ENCODE measurements at places on chromosomes 7 and 10. TPM values are rescaled to one million over a fixed set of nuclear protein-coding genes. Genes with fewer than 3 reads are reported as not detected.

- H3K36me3 ChIP-seq: peaks cover 21% of the 10 kb centered on the region
- DNase-seq: no peak
- H3K4me3 ChIP-seq: no peak overlapping the region
- no peaks in the 10 kb centered on the region for H3K4me1 ChIP-seq
- H3K27ac ChIP-seq: no peak overlapping the region
- H3K27me3 ChIP-seq: no peaks in the 10 kb centered on the region
These were observed 26.4 kb downstream of the RAB18 start for GRCh38 chr10:27530477-27530876.

Gene ATG9B
- total RNA-seq: 4.4 TPM

Gene MICALL2
- total RNA-seq: 2.8 TPM

Gene SPDYE6
- total RNA-seq: not detected

Gene IKZF5
- 51.8 TPM for total RNA-seq

DNA sequence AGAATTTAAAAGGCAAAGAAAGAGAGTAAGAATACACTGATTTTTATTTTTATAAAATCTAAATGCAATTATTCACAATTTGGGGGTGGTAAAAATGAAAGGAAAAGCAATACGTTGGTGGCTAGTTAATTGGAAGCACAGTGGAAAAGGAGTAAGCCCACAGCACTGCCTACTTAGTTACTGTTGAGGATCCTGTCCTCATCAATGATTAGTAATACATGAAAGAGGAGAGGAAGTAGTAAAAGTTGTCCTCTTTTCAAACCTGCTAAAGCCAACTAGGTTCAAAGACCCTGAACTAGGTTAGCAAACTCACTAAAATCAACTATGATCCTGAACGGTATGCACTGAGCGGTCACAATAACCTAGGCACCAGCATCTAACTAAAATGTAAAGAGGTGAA is 52.7 kb upstream of the LRRN3 start:
- DNase-seq: no peak
- no peaks in the 10 kb centered on the region for H3K36me3 ChIP-seq
- H3K27ac ChIP-seq: no peak overlapping the region
- no peaks in the 10 kb centered on the region for H3K4me1 ChIP-seq

GRCh38 chr7:46844486-46844885 is 737.4 kb downstream of the TNS3 start:
- no peaks in the 10 kb centered on the region for H3K27me3 ChIP-seq
- H3K27ac ChIP-seq: no peak overlapping the region
- no peaks in the 10 kb centered on the region for H3K36me3 ChIP-seq
- no peaks in the 10 kb centered on the region for H3K4me1 ChIP-seq
- H3K4me3 ChIP-seq: no peak overlapping the region

DNA sequence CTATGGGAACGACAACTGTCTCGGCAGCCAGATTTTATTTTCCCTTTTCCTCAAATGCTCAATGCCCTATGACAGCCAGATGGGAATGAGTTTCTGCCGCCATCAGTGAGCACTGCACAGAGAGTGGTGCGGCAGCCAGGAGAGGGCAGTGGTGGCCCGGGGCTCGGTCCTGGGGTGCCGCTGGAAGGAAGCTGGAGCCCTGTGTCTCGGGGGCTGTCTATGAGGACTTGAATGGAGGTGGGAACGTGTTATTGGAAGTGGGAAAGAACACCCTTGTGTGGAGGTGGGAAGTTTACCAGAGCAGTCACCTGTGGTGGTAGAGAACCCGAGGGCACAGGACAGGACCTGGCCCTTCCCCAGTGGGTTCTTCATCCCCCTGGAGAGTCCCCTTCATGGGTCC is 35.8 kb downstream of the JAKMIP3 start:
- no peaks in the 10 kb centered on the region for H3K27me3 ChIP-seq
- no peaks in the 10 kb centered on the region for H3K4me1 ChIP-seq
- DNase-seq: no peak
- no peak overlapping the region for H3K4me3 ChIP-seq
- H3K36me3 ChIP-seq: no peaks in the 10 kb centered on the region

DNA sequence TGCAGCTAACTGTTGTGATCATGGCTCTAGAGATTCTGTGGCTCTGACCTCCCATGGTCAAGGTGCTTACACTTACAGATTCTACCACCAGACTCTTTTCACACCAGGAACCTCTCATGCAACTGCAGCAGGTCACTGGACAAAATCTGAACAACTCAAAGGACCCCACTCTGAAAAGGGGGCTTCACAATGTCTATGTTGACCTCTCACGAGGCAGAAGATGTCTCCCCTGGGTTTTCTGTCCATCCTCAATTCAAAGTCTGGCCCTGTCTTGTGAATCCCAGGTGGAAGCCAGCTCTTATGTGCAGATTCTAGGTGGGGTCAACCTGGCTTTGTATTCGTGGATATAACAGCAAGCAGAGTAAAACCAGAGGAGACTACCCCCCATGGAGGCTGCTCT is 118.6 kb upstream of the ZNF479 start:
- H3K4me3 ChIP-seq: no peak overlapping the region
- DNase-seq: no peak
- H3K27me3 ChIP-seq: no peaks in the 10 kb centered on the region

GRCh38 chr10:96691761-96692160 is 28.6 kb downstream of the PIK3AP1 start:
- H3K36me3 ChIP-seq: no peaks in the 10 kb centered on the region
- H3K27ac ChIP-seq: no peak overlapping the region
- no peaks in the 10 kb centered on the region for H3K27me3 ChIP-seq
- no peak overlapping the region for H3K4me3 ChIP-seq
- no peak for DNase-seq
- H3K4me1 ChIP-seq: peaks cover 54% of the 10 kb centered on the region

Gene SFRP5
- total RNA-seq: not detected

- no peaks in the 10 kb centered on the region for H3K27me3 ChIP-seq
- H3K36me3 ChIP-seq: no peaks in the 10 kb centered on the region
- H3K4me1 ChIP-seq: peaks cover 9% of the 10 kb centered on the region
- DNase-seq: no peak
- no peak overlapping the region for H3K4me3 ChIP-seq
These were observed 93.5 kb upstream of the MPP7 start for GRCh38 chr10:28396331-28396730.

DNA sequence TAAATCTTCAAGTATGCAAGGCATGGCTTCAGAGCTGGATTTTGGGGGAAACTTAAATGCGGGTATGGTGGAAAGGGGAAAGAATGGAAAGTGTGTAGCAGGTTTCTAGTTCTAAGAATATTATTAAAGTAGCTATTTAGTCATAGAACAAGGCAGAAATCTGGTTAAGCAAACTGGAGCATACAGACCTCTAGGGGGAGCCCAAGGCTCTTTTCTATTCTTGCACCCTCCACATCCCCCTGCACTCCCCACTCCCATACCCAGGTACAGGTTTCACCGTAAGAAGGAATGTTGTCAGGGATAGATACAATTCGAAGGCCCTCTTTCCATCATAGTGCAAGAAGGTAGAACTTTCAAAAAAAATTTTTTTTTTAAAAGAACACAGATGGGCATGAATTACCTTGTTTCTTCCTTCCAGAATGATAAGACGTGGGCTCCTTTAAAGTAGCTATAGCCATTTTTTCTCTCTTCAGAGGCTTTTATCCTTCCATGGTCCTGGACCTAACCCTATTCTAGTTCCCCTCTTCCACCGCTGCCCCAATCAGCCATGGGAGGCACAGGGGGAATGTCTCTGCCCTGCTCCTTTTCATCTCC is 41.5 kb upstream of the SMIM30 start:
- H3K27me3 ChIP-seq: peaks cover 3% of the 10 kb centered on the region
- no peaks in the 10 kb centered on the region for H3K36me3 ChIP-seq
- no peak for DNase-seq
- no peak overlapping the region for H3K4me3 ChIP-seq
- H3K4me1 ChIP-seq: no peaks in the 10 kb centered on the region

Gene AOAH
- 312 TPM for total RNA-seq

Gene PLEKHS1
- total RNA-seq: 0.23 TPM

DNA sequence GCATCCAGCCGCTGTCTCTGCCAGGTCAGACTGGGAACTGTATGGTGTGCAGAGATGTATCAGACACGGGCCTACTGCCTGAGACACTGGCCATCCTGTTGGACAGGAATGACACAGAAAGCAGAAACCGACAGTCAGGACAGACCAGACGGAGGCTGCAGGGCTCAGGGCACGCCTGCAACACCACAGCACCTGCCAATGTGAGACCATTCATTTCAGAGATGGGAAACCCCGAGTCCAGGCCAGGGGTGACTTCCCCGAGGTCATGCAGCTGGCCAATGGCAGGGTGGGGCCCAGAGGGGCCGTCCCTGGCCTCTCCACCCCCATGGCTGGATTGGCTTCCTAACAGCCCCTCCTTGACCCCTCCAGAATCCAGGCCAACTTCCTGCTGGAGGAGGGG is 34.7 kb downstream of the GRID1 start:
- no peaks in the 10 kb centered on the region for H3K4me1 ChIP-seq
- no peak for DNase-seq
- H3K27ac ChIP-seq: no peak overlapping the region
- no peaks in the 10 kb centered on the region for H3K36me3 ChIP-seq
- no peaks in the 10 kb centered on the region for H3K27me3 ChIP-seq

GRCh38 chr7:93231259-93231658 is 907 bp upstream of the VPS50 start:
- H3K4me3 ChIP-seq: peak overlapping the region; percentile 73
- H3K4me1 ChIP-seq: peaks cover 4% of the 10 kb centered on the region
- H3K27me3 ChIP-seq: no peaks in the 10 kb centered on the region
- H3K36me3 ChIP-seq: no peaks in the 10 kb centered on the region
- no peak for DNase-seq

DNA sequence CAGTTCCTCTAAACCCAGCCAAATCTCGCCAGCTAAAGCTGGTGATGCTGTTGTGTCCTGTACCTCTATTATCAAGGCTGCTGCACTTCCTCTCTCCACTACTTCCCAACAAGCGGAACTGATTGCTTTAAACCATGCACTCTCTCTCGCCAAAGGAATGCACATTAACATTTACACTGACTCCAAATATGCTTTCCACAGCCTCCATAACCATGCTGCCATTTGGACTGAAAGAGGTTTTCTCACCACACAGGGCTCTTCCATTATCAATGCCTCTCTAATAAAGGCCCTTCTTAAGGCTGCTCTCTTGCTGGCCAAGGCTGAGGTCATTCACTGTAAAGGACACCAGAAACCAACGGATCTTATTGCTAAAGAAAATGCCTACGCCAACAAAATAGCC is 11.4 kb upstream of the LRRC61 start:
- H3K4me3 ChIP-seq: no peak overlapping the region
- no peaks in the 10 kb centered on the region for H3K27me3 ChIP-seq
- no peaks in the 10 kb centered on the region for H3K4me1 ChIP-seq
- no peaks in the 10 kb centered on the region for H3K36me3 ChIP-seq
- no peak for DNase-seq

DNA sequence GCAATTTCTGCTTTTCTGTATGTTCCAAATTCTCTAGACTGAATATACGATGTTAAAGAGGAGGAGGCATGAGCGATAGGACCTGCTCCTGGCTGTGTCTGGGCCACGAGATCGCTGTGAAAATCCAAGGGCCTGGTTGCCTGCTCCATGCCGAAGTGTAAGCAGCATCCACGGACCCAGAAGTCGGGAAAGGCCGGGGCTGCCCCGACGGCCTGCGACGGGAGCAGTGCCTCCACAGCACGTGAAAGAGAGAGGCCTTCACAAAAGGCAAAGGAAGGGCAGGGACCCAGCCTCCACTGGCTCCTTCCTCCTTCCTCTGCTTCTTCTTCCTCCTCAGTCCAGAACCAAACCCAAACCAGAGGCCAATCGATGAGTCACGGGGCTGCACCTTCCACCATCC is 122.9 kb upstream of the MGMT start:
- DNase-seq: no peak
- no peaks in the 10 kb centered on the region for H3K4me1 ChIP-seq
- no peak overlapping the region for H3K27ac ChIP-seq
- no peak overlapping the region for H3K4me3 ChIP-seq
- H3K36me3 ChIP-seq: no peaks in the 10 kb centered on the region
- H3K27me3 ChIP-seq: no peaks in the 10 kb centered on the region

Gene IDI2
- not detected for total RNA-seq

Gene AKR1C3
- 140 TPM for total RNA-seq

DNA sequence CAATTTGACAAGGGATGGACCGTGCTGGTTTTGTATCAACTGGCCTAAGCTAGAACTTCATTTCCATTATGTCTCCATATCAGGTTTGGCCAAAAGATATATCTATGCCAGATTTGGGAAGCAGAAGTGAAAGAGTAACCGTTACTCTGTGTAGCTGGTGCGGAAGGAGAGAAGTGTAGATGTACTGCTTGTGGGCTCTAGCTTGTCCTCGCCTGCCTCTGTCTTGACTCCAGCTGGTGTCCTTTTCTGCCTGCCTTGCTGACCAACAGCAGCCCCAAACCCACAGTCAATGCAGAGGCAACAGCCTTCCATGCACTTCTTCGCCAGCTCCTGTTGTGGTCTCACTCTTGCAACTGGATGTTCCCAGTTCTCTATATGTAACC is 128.5 kb downstream of the KIF20B start:
- DNase-seq: no peak
- no peak overlapping the region for H3K27ac ChIP-seq
- H3K4me3 ChIP-seq: no peak overlapping the region

Gene KLLN
- 0.73 TPM for total RNA-seq

DNA sequence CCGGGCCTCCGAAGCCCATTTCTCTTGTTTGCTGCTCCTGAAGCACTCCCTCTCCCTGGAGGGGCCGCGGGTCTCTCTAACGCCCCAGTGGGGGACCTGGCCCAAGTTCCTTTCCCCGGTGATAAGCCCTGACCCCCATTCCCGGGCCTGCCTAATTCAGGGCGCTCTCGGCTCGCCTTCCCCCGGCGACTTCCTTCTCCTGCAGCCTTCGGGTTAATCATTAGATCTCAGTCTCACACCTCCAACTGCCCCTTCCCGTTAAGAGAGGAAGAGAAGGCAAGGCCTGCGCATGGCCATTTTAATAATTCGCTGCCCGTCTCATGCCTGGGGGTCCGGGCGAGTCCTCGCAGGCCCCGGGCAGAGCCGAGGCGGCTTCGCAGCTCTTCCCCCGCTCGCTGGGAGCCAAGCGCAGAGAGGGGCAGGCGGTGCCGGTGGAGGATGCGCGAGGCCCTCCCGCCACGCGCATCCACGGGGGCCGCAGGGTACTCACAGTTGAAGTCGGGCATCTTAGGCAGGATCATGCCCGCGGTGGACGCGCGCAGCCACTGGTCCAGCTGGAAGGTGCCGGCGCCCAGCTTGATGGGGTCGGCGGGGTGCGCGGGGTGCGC is 1.2 kb downstream of the MNX1 start:
- no peak overlapping the region for H3K27ac ChIP-seq
- H3K27me3 ChIP-seq: peaks cover 58% of the 10 kb centered on the region
- DNase-seq: no peak
- H3K4me1 ChIP-seq: peaks cover 13% of the 10 kb centered on the region
- H3K4me3 ChIP-seq: no peak overlapping the region
- H3K36me3 ChIP-seq: no peaks in the 10 kb centered on the region

DNA sequence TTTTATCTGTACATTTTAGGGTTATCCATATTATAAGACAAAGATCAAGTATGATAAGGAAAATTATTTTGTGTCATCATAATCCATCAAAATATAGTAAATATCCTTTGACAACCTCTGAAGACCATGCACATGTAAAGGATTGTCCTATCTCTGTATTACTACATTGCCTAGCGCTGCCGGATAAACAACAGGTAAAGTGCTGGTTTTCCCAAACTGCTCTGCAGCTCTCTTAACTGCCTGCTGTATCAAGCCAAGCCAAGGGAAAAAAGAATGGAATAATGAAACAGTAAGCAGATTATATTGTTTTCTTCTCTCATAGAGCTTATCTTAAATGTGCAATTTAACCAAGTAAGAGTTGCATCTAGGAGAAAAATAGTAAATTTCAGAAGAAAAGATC is 70.8 kb downstream of the PTF1A start:
- no peaks in the 10 kb centered on the region for H3K36me3 ChIP-seq
- no peak overlapping the region for H3K27ac ChIP-seq

Gene SMKR1
- 9.7 TPM for total RNA-seq

Gene ZCCHC24
- total RNA-seq: 3.6 TPM

All from natural killer cell (primary cell).